Activated T-helper 1 cell treated with anti-CD3 and anti-CD28 coated beads, Interleukin-2, amount 50 U/mL, for 16 hours (primary cell): ENCODE measurements at places on chromosomes 1 and 21.
A peak's percentile ranks its signal among the peaks of the same experiment; 100 is the strongest.

- no peak for DNase-seq
Measured at GRCh38 chr1:172622541-172622940, 36.4 kb upstream of the FASLG start.

DNA sequence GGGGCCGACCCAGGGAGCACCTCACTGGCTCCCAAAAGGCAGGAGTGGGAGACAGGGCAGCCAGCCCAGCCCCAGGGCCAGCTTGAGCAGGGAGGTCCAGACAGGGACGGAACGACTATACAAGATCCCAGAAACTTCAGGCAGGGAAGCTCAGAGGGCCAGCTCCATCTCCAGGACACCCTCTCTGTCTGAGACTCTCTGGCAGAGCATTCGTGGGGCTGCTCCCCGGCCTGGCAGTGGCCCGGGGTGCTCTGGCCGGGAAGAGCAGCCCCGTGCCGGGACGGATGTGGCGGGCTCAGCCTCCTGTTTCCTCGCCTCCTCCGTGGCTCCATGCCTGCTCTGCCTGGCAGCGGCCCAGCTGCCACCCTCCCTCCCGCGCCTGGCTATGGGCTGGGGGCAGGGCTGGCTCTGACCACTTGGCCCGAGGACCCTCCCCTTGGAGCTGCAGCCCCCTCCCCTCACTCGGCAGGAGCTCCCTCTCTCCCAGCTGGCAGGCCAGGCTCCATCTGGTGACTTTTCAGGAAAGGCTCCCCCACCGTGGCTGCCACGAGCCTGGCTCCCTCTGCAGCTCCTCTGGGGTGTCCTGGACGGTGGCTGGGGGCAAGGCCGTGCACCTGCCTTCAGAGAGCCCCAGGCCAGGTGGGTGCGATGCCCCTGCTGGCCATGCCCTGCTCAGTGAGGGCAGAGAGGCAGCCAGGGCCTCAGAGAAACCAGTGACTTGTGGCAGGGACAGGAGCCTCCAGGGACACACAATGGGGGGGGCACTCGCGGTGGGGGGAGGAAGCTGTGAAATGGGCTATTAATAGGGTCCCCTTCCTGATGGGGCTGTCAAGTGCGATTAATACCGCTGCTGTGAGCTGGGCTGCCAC is 5.6 kb upstream of the PLCH2 start:
- no peak for DNase-seq

- no peak for DNase-seq
Measured at GRCh38 chr1:210686841-210687240, 358.1 kb downstream of the HHAT start.

DNA sequence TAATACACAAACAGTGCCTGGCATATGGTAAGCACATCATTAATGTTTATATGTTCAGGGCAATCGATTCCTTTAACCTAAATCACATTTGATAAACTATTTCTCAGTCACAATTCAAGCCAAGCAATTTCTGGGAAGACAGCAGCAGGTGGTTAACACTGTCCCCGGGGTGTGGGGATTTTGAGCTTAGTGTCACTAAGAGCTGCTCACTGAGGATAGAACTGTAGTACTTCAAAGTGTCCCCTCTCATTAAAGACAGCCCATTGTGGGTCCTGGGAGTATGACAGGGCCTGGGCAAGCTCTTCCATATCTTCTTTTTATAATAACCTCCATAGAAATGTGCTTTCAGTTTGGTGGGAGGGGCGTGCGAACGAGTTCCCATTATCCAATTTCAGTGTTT is 8.4 kb upstream of the GALNT2 start:
- DNase-seq, result no peak

DNA sequence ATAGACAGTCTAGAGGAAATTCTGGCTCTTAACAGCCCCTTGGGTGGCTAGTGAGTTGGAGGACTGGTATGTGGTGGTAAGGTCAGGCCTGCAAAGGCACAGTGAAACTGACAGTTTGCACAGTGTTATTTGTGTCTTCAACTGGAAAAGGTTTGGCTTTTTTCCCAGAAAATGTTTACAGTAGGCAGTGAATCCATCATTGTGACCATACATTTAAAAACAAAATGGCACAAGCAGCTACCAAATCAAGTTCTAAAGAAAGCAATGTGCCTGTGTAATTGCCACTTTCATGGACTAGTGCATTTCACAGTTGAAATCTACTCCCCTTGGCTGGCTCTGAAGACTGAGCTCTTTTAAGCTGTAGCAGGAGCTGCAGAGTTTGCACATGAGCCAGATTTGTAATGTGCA is 24.8 kb downstream of the ATPAF1 start:
- DNase-seq, result no peak

DNA sequence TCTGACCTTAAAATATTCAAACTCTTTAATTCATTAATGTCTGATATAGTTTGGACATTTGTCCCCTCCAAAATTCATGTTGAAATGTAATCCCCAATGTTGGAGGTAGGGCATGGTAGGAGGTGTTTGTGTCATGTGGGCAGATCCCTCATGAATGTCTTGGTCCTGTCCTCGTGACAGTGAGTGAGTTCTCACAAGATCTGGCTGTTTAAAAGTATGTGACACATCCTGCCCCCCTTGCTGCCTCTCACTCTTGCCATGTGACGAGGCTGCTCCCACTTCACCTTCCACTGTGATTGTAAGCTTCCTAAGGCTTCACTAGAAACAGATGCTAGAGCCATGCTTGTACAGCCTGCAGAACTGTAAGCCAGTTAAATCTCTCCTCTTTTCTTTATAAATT is 21.3 kb upstream of the FBXO28 start:
- no peak for DNase-seq

- no peak for DNase-seq
Measured at GRCh38 chr1:57018119-57018518, 52.3 kb upstream of the C8B start.

GRCh38 chr1:65991694-65992093 is 199.0 kb downstream of the PDE4B start:
- DNase-seq, result no peak

DNA sequence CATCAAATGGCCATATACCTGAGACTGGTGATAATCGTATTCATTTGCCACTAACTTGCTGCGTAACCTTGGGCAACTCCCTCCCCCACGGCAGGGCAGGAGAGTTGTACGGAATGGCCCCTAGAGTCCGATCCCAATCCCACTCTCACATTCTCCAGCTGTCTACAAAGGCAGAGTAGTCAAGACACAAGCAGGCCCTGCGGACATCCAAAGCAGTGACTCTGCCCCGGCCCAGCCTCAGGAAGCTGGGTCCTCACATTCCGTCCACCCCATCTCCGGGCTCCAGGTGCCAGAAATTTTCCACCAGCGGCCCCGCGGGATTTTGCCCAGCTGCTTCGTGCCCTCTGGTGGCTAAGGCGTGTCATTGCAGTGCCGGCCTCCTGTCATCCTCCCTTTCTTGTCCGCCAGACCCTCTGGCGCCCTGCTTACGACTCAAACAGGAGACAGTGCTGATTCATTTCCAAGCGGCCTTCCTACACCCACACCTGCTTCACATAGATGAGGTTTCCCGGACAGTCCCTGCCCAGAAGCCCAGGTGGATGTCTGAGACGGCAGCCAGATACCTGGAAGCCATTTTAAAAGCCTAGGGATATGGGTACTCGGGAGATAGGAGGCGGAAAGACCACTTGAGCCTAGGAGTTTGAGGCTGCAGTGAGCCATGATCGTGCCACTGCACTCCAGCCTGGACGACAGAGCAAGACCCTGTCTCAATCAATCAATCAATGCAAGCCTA is 2.9 kb upstream of the S100A2 start:
- peak; percentile 63 for DNase-seq

GRCh38 chr1:238653693-238654321 is 732.6 kb upstream of the CHRM3 start:
- no peak for DNase-seq

GRCh38 chr1:186574926-186575325 is 105.3 kb downstream of the PTGS2 start:
- DNase-seq, result no peak

- DNase-seq, result no peak
Measured at GRCh38 chr1:156652131-156652991, 10.4 kb downstream of the BCAN start.
